ENCODE measurements at places on chromosomes 11 and 22.

DNA sequence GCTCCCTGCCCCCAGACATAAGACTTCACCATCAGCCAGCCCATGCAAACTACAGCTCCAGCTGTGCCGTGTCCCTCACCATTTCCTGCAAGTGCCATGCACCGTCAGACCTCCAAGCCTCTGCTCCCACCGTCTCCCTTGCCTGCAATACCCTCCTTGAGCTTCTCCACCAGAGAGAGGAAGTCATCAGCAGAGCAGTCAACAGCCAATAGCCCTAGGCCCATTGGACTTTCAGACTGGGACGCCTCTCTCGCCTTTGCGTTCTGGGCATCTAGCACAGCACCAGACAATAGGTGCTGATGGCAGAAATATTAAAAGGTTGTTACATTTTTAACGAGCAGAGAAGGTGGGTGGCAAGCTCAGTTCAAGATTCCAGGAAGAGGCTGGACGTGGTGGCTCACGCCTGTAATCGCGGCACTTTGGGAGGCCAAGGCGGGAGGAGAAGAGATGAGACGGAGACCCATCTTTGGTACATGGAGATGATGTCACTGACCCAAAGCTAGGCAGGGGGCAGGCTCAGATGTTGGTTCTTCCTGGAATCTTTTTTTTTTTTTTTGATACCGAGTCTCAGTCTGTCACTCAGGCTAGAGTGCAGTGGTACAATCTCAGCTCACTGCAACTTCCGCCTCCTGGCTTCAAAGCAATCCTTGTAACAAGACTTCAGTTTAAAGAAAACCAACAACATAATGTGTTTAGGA lies 31.9 kb downstream of the SCGB1A1 start:
- no peak for DNase-seq

DNA sequence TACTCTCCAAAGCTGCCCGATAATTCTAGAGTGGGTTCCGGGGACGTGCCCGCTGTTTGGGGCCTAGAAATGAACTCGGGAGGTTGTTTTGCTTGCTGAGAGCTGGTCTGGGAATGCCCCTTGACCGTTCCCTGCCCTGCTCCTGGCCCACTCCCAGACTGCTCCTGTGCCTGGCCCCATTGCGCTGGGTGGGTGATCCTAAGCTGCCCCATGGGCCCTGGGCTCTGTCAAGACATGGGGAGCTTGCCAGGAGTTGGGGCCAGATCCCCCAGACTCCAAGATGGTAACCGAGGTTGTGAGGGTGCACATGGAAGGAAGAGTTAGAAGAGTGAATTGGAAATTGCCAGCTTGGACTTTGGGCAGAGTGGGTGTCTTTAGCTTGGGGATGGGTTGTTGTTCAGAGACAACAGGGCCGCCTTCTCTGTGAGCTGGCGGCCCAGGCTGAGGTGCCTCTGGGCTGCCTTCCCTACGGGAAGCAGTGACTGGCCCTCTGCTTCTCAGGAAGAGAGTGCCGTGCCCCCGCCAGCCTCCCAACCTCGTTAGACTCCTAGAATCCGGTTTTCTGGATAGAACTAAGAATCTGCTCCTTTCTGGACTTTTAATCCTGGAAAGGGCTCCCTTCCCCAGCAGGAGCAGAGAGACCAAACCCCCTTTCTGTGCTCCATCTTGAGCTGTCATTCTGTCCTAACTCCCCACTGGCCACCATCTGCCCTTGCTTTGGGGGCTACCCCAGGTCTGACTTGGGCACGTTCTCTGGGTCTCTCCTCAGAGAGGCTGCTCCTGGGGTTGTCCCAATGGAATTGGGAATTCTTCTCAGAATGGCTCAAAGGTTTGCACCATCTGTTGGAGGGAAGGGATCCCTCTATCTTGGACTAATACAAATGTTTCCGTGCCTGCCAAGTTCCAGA lies 1.8 kb downstream of the ST3GAL4 start:
- no peak for DNase-seq

DNA sequence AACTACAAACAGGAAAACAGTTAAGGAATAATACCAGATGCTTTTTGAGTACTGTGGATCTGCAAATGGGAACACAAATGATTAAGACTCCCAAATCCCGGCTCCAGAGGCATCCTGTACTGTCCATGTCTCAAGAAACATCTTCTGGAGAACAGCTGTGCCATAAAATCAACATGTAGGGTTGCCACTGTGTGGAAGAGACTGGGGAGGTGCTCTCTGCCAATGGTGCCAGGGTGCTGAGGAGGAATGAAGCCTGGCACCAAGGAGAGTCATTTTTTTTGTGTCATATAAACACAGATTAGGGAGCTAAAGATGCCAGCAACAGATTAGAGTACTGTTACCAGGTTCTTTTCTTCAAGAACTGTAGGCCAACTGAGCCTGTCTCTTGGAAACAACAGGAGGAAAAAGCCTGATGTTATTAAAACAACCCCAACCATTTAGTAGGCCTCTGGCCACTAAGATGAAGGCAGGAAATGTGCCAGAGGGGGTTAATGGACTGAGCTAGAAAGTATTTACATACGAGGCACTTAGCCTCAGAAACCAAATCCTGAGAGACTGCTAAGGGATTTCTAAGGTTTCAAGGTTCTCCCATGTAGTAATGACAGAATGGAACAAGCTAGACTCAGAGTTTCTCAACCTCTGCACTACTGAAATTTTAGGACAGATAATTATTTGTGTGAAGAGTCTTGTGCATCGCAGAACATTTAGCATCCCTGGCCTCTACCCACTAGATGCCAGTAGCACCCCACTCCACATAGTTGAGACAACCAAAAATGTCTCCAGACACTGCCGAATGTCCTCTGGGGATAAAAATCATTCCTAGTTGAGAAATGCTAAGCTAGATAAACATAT lies 54.6 kb upstream of the CHRM4 start:
- DNase-seq = no peak

GRCh38 chr11:34789196-34789834 lies 126.9 kb downstream of the APIP start:
- DNase-seq = no peak

GRCh38 chr11:58596621-58597020 lies 17.8 kb downstream of the ZFP91 start:
- DNase-seq = no peak

DNA sequence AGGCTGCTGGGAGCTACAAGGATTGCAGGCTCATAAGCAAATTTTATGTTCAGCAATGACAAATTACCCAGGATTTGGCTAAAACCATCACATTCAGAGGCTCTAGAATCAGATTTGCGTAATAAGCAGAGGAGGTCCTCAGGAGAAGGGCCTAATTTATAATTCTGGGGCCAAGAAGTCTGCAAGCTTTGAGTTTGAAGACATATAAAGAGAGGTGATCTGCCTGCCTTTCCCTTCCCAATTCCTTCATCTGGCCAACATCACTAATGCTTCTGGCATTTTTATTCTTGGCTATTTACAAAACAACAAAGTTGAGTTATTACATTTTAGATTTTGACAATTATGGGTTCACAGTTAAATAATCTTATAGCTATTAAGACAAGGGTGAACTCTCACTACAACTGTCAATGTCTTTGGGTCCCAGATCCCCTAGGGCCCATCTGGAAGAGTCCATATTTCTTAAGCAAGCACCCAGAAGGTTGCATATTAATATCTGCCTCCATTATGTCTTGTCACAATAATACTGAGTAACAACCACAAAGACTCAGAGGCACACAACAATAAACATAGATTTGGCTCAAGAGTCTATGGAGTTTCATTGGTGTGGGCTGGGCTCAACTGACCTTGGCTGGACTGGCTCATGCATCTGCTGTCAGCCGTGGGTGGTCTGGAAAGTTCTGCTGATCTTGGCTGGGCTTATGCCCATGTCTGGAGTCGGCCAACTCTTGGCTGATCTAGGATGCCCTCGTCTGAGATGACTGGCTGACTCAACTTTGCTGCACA lies 67.2 kb upstream of the CD82 start:
- no peak for DNase-seq

Data from H7 (cell line).